ACHN (cell line): ENCODE measurements at places on chromosomes 3 and 15.
A peak's percentile ranks its signal among the peaks of the same experiment; 100 is the strongest.

GRCh38 chr15:26550880-26551279 lies 222.0 kb downstream of the GABRB3 start:
- no peak for DNase-seq

GRCh38 chr3:72288955-72289691 lies 504.2 kb upstream of the PROK2 start:
- peak; percentile 59 for DNase-seq

GRCh38 chr3:172376402-172376801 lies 71.9 kb downstream of the GHSR start:
- DNase-seq: no peak

DNA sequence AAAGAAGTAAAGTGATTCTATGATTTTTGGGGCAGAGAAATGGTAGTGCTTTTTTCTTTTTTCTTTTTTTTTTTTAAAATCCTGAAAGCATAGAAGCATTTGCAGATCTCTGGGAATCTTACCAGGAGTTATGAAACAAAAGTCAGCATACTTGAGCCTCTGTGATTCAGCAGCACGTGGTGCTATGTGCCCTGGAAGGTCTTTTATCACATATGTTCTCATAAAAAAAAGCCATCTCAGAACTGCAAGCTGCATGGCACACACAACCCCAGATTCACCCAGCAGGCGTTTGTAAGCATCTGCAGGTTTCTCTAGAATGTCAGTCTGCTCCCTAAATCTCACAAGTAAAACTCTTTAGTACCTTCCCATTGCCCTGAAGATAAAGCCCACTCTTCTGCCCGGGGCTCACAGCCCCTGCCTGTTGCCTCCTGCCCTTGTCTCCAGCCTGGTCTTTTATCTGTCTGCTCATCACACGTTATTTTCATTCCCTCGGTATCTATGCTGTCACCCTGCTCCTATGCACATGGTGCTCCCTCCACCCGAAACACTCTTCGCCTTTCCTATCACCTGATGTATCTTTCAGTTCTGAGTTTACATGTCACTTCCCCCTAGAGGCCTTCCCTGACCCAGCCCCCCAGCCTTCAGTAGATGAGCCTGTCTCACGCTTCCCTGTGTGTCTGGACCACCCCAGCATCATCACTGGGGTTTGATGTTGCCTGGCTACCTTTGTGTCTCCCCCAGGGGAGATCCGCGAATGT lies 72.4 kb downstream of the CHDH start:
- no peak for DNase-seq

GRCh38 chr3:59364496-59364895 lies 314.7 kb upstream of the CFAP20DC start:
- DNase-seq: no peak

- no peak for DNase-seq
Observed at GRCh38 chr3:138423316-138423715, 11.1 kb upstream of the ESYT3 start.

DNA sequence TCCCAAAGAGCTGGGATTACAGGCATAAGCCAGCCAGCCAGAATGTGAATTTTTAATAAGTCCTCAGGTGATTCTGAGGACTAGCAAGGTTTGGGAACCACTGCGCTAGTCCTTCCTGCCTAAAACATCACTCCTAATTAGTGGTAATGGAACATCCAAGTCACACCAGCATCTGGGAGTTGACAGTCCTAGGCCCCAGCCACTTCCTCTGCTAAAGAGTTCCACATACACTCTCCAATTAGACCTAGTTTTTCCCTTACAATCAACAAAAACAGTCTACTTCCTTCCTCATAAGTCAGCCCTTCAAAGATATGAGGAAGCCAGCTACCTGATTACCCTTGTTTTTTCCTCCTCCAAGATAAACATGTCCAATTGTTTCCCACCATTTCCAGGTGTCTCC lies 78.1 kb downstream of the OXNAD1 start:
- no peak for DNase-seq
